Camera-type eye (tissue), 1 donor: ENCODE measurements at places on chromosomes 1 and 21. TPM values are rescaled to one million over a fixed set of nuclear protein-coding genes. Genes with fewer than 3 reads are reported as not detected.

The SOX13 gene
- 9.1 TPM for total RNA-seq

The KCNJ6 gene
- total RNA-seq = 0.93 TPM

The PGBD2 gene
- total RNA-seq = 12.4 TPM

The RIPPLY3 gene
- total RNA-seq = 0.60 TPM

The DCST2 gene
- total RNA-seq = 0.49 TPM

The RPTN gene
- total RNA-seq = not detected

The RHBG gene
- total RNA-seq = not detected

The AADACL4 gene
- not detected for total RNA-seq

The C1orf87 gene
- total RNA-seq = not detected

The NDUFV3 gene
- total RNA-seq = 68.0 TPM

The PRAMEF26 gene
- not detected for total RNA-seq

The HAO2 gene
- total RNA-seq = not detected

The KANK4 gene
- total RNA-seq = 18.5 TPM

The NFASC gene
- 30.6 TPM for total RNA-seq

The NID1 gene
- 143 TPM for total RNA-seq

The SAMSN1 gene
- total RNA-seq = 41.3 TPM

The AKR7A2 gene
- 85.5 TPM for total RNA-seq

The SAMD13 gene
- 5.2 TPM for total RNA-seq

The CD55 gene
- total RNA-seq = 27.0 TPM

The PCP4L1 gene
- 31.3 TPM for total RNA-seq

The CYP4A11 gene
- total RNA-seq = not detected

The BECN2 gene
- total RNA-seq = not detected

The KLHDC8A gene
- 20.7 TPM for total RNA-seq

The DUSP10 gene
- total RNA-seq = 27.5 TPM

The VCAM1 gene
- 17.2 TPM for total RNA-seq

The SLC16A4 gene
- 13.6 TPM for total RNA-seq

The LCE1F gene
- not detected for total RNA-seq

The ZNF496 gene
- 46.9 TPM for total RNA-seq

The RAB3B gene
- total RNA-seq = 12.0 TPM

The FOXD3 gene
- total RNA-seq = 1.9 TPM

The DSCAM gene
- total RNA-seq = 11.8 TPM

The TSACC gene
- not detected for total RNA-seq

The PLA2G2C gene
- not detected for total RNA-seq

The ANKRD35 gene
- 4.6 TPM for total RNA-seq

The KRTAP19-8 gene
- total RNA-seq = not detected

The RHD gene
- total RNA-seq = 0.49 TPM

The COL8A2 gene
- 65.4 TPM for total RNA-seq

The ANKRD13C gene
- 61.1 TPM for total RNA-seq

The HENMT1 gene
- total RNA-seq = 8.1 TPM

The OR10Z1 gene
- total RNA-seq = not detected

The F3 gene
- 83.5 TPM for total RNA-seq

The DISP1 gene
- total RNA-seq = 12.0 TPM

The AIM2 gene
- 5.2 TPM for total RNA-seq

The FCRL6 gene
- total RNA-seq = 0.16 TPM

The CDC42 gene
- total RNA-seq = 230 TPM

The SYCP1 gene
- 0.11 TPM for total RNA-seq

The EPHB2 gene
- total RNA-seq = 118 TPM

The ACTN2 gene
- total RNA-seq = 43.1 TPM

The S100A1 gene
- total RNA-seq = 3.5 TPM
